ENCODE measurements at places on chromosomes 2 and 18. TPM values are rescaled to one million over a fixed set of nuclear protein-coding genes. Genes with fewer than 3 reads are reported as not detected.

The TOGARAM2 gene
- total RNA-seq: 3.2 TPM

GRCh38 chr18:61371111-61371510, 37.9 kb downstream of the CDH20 start:
- peak; percentile 13 for DNase-seq

DNA sequence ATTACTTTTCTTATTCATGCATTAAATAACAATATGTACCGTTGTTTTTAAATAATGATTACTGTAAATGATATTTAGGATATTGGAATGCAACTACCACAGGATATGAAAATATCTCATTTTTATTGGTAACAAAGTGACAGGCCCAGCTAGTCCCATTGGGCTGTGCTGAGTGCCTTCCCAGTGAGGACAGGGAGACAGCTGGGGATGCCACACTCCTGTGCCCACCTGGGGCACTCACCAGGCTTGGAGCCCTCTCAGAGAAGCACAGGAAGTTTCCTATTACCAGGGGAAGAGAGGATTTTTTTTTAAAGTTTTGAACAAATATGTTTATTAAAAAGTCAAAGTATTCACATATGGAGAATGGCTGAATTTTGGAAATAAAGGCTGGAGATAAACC, 48.9 kb downstream of the PARD6G start:
- no peak for DNase-seq

DNA sequence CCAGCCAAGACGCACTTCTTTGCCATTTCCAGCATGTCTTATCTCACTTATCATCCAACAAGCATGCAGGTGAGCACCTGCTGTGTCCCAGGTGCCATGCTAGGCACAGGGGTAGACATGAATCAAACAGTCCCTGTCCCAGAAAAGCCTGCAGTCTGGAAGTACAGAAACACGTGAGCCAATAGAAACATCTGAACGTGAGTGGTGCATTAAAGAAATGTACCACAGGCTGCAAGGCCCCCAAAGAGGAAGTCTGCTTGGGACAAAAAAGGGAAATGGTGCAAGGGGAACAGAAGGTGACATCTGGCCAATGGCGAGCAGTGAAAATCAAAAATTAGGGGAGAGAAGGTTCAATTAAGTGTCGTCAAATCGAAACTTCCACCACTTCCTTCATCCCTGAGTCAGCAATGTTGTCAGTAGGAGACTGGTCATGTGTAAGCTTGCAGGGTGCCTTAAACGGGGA, 17.6 kb upstream of the TMEM247 start:
- no peak for DNase-seq

- no peak for DNase-seq
Observed at GRCh38 chr2:181164699-181165098, 184.3 kb downstream of the UBE2E3 start.

DNA sequence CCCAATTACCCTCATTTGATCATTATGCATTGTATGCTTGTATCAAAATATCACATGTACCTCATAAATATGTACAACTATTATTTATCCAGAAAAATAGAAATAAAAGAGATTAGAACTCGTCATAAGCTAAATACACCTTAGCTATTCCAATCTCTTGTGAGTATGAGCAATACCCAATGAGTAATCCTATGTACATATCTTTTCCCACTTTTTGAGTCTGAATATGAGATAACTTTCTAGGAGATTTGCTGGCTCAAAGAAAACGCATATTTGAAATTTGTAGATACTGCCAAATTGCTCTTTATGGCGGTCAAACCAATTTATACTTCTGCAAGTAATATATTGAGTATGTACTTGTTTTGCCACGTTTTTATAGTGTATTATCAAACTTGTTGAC, 24.1 kb downstream of the PRKD3 start:
- DNase-seq: no peak

DNA sequence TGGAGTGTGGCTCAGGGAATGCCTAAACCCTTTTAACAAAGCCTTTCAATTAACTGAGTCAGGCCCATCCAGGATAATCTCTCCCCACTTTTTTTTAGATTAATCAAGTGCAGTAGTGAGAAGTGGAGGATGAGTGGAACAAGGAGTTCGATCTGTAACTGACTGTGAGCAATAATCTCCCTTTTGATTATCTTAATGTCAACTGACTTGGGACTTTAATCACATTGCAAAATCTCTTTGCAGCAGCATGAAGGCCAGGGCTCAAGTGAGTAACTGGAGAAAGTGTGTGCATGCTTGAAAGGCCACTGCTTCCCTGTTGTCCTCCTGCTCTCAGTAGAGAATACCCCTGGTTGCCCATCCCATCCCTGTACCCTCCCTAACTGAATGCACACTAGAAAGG, 32.1 kb upstream of the HS6ST1 start:
- no peak for DNase-seq

DNA sequence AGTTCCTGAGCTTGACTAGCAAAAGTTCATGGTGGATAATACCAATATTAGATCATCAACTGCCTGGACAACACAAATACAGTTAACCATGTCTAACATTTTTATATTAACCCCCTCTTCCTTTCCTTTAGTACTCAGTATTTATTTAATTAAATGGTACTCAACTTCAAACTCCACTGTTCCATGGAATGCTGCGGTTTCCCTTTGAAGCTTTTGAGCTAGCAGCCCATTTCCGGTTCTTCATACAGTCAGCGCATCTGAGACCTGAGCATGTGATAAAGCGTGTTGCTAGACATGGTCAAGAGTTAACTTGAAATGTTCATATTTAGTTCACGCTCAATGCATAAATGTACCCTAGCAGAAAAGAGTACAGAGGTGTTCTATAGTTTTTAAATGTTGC, 278.4 kb downstream of the ALPK2 start:
- DNase-seq: no peak

GRCh38 chr2:167424221-167424620, 535.9 kb downstream of the XIRP2 start:
- DNase-seq: peak; percentile 15
